ENCODE measurements at places on chromosomes 2 and 18.

GRCh38 chr2:159201360-159202063 lies 85.0 kb downstream of the WDSUB1 start:
- peak; percentile 10 for DNase-seq

DNA sequence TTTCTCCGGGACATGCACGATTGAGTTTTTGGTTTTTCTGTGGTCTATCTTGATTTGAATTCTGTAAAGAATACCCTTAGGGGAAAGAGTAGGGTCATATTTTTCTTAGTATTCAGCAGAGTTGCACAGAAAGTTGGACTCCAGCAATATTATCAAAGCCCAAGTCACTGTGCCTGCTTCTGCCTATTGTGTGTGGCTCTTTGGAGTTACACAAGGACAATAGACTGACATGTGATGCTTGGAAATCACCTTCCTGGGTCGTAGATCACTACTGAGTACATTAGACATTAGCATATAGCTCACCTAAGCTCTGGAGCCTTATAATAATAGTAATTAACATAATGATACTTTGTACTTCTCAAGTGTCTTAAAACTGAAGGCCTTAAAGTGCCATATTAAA lies 238.8 kb upstream of the FOSL2 start:
- DNase-seq = no peak

DNA sequence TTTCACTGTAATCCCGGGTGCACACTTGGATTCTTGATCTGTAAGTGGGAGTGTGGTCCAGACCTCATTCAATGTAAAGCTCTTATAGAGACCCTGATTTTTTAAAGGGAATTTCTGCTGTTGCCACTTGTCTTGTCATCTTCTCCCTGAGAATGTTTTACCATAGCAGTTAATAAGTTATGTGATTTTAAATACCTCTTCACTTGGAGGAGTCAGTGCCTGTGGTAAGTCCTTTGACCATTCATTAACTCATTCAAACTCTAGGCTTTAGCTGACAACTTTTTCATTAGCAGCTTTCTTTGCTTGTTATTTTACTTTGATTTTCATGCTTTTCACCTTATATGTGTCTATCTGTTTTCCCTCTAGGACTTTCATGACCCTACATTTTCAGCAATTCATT lies 51.3 kb downstream of the FMNL2 start:
- no peak for DNase-seq

- DNase-seq = peak; percentile 54
These were observed 26.1 kb downstream of the DGUOK start for GRCh38 chr2:73952499-73953446.

DNA sequence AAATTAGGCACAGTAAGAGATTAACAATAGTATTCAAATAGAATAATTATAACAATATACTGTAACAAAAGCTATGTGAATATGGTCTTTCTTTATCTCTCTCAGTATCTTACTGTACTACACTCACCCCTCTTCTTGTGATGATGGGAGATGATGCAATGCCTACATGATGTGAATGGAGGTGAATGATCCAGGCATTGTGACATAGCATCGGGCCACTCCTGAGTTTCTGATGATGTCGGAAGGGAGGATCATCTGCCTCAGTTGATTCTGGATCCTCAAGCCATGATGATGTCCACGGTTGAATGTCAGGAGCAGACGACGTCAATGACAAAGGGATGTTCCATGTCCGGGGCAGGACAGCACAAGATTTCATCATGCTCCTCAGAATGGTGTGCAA lies 268.3 kb upstream of the MGAT5 start:
- DNase-seq = no peak

DNA sequence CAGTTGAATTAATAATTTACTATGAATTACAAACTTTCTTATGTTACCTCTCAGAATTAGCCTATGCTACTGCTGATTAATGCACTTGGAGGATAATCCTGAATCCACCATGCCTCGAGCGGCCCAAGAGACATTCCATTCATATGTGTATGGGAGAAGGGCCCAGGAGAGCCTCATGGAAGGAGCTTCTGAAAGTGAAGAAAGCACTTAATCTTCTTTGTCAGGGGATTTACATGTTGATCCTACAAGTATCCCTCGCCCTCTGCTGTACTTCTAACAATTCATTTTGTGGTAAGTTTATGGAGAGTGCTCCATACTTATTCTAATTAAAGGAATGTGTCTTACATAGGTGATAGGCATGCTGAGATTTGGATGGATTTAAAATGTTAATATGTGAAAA lies 1189.1 kb upstream of the NXPH2 start:
- DNase-seq = no peak

DNA sequence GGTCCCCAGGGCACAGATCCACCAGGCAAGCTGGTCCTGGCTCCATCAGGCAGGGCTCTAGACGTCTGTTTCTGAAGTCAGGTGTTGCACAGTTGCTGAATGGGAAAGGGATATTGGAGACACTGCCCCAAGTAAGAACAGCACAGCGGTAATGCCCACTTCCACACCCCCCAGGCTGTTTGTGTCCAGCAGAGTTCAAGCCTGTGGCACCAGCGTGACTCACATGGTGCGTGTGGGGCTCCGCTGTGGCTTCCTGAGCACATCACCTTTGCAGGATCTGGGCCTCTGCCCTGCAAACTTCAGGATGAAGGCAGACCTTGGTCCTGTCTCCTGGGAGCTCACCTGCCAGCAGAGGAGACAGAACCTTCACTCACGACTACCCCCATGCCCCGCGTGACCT lies 203.3 kb downstream of the TFCP2L1 start:
- DNase-seq = no peak

DNA sequence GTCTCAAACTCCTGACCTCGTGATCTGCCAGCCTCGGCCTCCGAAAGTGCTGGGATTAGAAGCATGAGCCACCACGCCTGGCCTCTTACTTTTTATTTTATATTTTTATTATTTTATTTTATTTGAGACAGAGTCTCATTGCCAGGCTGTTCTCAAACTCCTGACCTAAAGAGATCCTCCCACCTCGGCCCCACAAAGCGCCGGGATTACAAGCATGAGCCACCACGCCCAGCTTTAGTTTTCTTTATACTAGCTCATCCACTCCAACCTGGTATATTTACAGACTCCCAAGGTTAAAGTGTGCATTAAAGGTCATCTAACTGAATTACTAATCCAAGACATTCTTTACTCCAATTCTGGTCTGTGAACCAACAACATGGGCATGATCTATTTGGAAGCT lies 26.8 kb downstream of the ATAD2B start:
- no peak for DNase-seq

GRCh38 chr2:62744603-62745002 lies 39.1 kb downstream of the EHBP1 start:
- no peak for DNase-seq

GRCh38 chr2:129443235-129443864 lies 536.1 kb upstream of the RAB6C start:
- no peak for DNase-seq

DNA sequence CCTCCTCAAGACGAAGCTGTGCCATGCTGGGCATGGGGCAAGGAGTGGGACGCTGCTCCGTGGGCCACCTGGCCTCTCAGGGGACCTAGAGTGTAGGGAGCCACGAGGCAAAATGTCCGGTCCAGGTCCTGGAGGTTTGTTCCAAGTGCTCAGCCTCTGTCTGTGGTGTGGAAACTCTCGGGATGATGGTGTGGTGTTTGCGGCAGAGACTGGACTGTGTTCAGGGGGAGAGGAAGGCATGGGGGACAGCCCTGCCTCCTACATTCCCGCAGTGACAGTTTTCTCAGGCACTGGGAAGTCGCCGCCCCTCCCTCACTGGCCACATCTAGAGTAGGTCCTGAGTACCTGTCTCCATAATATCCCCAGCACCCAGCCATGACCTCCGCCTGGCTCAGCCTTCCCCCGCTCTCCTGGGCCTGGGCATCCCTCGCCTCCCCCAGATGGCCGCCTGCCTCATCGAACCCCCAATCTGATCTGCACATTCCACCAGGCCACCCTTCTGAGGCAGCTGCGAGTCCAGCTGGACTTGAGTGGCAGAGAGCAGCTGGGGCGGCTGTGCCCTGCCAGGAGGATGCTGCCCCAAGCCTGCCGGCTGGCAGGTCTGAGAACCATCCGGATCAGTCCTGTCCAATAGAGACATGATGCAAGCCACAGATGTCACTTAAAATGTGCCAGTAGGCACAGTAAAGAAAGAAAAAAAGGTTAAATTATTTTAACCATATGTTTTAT lies 6.2 kb downstream of the KCNIP3 start:
- no peak for DNase-seq

DNA sequence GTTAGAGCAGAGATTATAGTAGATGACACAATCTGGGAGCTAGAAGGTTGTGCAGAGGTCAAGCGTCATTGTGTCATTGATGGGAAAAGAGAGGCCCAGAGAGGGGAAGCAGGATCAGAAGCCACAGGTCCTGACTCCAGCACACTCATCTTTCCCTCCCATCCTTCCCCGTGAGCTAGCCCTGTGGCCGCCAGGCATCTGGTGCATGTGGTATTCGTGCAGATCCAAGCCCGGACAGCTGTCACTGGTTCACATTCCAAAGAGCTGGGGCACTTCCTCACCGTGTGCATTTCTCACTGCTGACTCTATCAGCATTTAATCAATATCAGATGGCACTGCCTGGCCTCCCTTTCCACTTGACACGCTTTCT lies 94.1 kb upstream of the THOC1 start:
- DNase-seq = peak; percentile 100

DNA sequence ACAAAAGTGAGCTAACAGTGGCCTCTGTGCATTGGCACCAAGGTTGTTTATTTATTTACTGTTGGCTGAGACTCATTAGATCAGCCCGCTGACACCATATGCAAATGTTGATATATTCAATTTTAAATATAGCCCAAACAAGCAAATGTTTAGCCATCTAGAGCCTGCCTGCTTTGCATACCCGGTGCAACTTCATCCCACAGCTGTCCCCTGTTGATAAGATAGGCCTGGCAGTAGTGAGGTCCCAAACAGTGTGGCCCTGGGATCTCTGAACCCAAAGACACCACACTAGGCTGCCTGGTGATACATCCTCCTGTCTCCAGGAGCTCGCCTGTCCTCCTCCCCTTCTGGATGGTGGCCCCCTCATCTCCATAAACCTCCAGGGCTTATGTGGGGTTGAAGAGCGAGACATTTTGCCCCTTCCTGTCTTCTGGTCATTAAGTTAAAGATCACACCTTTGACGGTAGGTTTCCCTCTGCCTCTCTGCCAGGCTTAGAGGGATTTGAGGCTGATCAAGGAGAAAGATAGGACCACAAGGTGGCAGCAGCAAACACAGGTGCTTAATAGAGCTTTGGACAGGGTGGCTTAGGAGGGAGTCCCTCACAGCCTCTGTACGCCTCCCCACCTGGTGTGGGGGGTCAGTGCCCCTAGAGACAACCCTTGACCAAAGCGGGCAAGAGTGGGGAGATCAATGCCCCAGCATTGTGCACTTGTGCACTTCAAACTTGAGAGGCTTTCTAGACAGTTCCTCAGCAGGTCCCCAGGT lies 23.7 kb upstream of the MYO5B start:
- no peak for DNase-seq

GRCh38 chr2:75959724-75960471 lies 249.2 kb upstream of the GCFC2 start:
- no peak for DNase-seq

DNA sequence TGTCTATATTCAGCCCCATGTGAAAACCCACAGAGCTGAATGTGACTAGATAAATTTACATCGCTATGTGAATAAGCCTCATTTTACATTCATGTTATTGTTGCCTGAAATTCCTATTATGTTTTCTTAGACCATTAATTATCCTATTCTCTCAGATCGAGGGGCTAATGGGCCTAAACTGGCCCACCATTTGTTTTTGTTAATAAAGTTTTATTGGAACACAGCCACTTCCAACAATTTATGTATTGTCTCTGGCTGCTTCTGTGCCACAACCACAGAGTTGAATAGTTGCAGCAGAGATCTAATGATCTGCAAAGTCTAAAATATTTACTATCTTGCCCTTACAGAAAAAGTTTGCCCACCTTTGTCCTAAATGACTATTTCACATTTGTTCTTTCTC lies 61.0 kb downstream of the KLHL14 start:
- no peak for DNase-seq

- DNase-seq = no peak
These were observed 9.9 kb upstream of the EPHA4 start for GRCh38 chr2:221581986-221582385.

DNA sequence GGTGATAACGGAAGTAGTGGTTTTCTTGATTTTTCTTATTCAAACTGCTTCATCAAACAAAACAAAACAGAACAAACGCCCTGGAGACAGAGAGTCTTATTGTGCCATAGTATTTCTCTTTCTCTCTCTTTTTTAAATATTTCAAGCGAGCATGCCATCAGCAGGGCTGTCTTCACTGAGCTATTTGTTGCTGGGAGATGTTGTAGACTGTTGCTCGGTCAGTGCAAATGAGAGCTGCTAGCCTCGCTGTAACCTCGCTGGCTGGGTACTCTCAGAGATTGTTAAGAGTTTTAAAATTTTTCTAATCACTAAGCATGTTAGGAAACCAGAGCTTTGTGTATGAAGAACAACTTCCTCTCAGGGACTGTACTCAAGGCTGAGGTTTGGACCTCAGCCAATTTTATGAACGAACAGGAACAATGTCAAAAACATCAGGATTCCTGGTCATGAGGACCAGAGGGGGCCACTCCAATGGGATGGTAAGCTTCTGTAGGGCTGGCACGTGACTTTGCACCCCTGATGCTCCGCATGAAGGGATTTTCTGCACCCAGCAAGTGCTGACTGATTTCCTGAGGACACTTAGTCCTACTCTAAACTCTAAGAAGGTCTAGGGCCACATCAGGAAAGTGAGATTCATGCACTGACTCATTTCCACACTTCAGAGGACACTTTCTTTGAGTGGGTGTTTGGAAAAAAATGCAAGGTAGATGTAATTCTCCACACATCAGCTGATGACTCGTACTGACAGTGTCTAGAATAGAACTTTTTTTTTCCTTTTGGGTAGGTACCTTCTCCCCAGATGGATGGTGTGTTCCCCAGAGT lies 59.8 kb upstream of the IL1R1 start:
- peak; percentile 90 for DNase-seq

GRCh38 chr2:206392118-206392517 lies 51.2 kb upstream of the ADAM23 start:
- peak; percentile 18 for DNase-seq

DNA sequence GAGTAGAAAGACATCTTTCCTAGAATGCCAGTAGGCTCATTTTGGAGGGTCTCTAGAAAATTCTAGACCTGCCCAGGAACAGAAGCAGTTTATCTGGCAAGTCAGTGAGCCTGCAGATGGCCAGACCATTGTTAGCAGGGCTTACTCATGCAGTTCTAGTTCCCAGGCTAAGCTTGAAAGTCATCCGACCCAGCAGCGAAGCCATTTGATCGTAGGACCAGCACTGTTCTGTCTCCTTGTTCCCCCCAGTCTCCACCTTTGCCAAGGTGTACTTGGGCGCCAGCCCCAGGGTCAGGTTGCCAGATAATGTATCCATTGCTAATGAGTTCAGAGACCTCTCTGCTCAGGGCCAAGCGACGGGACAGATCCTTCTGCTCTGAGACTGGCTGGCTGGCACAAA lies 70.1 kb downstream of the EPAS1 start:
- no peak for DNase-seq

DNA sequence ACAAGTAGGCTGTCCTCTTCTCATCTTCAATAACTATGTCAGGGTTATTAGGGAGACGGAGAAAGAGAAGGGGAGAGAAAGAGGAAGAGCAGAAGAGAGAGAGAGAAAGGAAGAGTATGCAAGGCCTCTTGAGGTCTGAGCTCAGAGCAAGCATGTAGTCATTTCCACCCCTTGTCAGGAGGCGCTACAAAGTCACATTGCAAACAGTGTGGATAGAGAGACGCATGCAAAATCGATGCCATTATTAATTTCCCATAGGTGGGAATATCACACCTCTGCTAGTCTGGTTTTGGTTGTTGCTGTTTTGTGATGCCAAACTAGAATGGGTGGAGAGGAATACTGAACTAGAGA lies 24.2 kb upstream of the SERPINE2 start:
- DNase-seq = no peak

- DNase-seq = no peak
These were observed 25.9 kb downstream of the NRP2 start for GRCh38 chr2:205708231-205708631.

Measured in foreskin fibroblast (primary cell).